Activated T-cell treated with anti-CD3 and anti-CD28 coated beads, Interleukin-2, amount 50 U/mL, for 72 hours (primary cell): ENCODE measurements at places on chromosomes 11 and 22.

GRCh38 chr11:19672586-19673206 is 39.9 kb upstream of the NAV2 start:
- no peak for DNase-seq

- DNase-seq, result no peak
Measured at GRCh38 chr22:44917372-44918165, 92.2 kb downstream of the PHF21B start.

- no peak for DNase-seq
Measured at GRCh38 chr22:46064228-46064965, 85.9 kb upstream of the PPARA start.

DNA sequence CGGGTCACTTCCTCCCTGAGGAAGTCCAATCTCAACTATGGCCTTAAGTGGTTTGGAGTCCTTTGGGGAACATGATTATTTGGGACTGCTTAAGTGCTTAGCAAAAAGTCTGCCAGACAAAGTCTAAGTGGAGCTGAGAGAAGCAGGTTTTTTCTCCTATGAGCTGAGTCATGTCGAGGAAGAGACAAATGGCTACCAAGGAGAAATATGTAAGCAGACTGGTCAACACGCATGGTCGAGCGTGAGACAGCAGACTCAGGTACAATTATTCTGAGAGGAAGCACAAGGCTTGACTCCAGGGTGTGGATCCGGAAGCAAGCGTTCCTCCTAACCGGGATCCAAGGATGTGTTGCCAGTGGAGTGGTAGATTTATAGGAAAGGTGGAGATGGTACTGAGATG is 30.6 kb downstream of the UBASH3B start:
- DNase-seq, result no peak

- DNase-seq, result no peak
Measured at GRCh38 chr22:27671413-27671935, 130.1 kb downstream of the MN1 start.

GRCh38 chr11:69916806-69917387 is 97.7 kb upstream of the FGF3 start:
- no peak for DNase-seq

DNA sequence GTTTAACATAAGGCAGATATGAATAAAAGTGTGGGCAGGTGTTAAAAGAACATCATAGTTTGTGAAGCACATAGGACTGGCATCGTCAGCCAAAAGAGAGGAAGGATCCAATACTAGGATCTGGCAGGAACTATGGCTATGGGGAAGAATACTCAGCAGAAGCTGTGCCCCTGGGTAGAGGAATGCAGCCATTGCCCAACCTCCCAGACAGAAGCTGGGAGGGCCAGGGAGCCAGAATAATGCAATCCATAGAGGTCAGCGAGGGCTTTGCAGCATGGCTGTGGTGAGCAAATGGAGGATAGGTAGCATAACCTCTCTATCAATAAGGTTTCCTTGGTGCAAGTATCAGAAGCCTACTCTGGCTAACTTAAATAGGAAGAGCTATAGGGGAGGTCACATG is 11.7 kb upstream of the CSTF3 start:
- DNase-seq, result no peak

GRCh38 chr11:20342347-20343141 is 21.0 kb upstream of the HTATIP2 start:
- no peak for DNase-seq

DNA sequence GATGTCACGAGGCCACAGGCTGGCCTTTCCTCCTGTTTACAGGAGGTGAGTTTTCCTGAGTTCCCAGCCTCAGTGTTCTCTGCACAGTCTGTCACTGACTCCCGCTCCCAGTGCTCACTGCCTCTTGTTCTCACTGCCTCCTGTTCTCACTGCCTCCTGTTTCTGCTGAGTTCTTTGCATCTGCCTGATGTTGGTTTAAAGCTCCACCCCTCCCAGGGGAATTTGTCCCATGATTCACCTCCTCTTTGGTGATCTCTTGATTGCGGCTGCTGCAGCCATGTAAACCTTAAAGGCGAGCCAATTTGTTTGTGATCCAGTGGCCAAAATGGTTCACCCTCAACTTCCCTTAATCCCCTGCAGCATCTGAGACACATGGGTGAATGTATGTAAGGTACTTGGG is 6.0 kb upstream of the TUBA8 start:
- DNase-seq, result no peak

DNA sequence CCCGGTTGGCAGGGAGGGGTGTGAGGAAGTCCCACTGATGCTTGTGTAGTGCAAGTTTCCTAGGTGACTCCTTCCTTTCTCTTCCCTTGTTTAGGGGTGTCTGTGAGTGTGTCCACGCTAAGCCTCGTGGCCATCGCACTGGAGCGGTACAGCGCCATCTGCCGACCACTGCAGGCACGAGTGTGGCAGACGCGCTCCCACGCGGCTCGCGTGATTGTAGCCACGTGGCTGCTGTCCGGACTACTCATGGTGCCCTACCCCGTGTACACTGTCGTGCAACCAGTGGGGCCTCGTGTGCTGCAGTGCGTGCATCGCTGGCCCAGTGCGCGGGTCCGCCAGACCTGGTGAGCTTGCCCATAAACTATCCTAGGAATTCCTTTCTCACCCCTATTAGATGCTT is 10.4 kb downstream of the CCKBR start:
- DNase-seq, result no peak

- peak; percentile 76 for DNase-seq
Measured at GRCh38 chr11:133947321-133947756, 9.4 kb downstream of the IGSF9B start.

GRCh38 chr11:3735827-3736226 is 61.5 kb downstream of the NUP98 start:
- no peak for DNase-seq

GRCh38 chr11:44596525-44597276 is 31.2 kb downstream of the CD82 start:
- peak; percentile 77 for DNase-seq

GRCh38 chr11:44797886-44798606 is 71.3 kb downstream of the TSPAN18 start:
- no peak for DNase-seq

DNA sequence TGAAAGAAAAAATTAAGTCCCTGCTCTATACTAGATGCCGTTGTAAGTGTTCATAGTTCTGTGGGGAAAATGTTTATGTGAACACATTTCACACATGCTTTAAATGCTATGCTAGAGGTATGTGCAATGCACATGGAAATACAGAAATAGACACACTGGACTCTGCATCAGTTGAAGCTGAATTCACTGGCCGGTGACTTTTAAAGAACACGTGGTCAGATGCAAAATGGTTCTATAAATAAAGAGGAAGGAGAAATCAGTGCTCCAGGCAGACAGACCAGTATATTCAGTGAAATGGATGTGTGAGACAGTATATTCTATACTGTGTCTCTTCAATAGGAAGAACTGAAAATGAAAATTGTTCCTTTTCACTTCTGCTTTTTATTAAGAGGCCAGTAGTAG is 29.9 kb downstream of the TRPC6 start:
- DNase-seq, result no peak
